ENCODE measurements at places on chromosomes 3 and 15. TPM values are rescaled to one million over a fixed set of nuclear protein-coding genes. Genes with fewer than 3 reads are reported as not detected.
A peak's percentile ranks its signal among the peaks of the same experiment; 100 is the strongest.

The SACM1L gene
- total RNA-seq: 24.4 TPM

The CHST2 gene
- total RNA-seq: 4.1 TPM

The CCDC14 gene
- total RNA-seq: 46.1 TPM

The ALAS1 gene
- 30.4 TPM for total RNA-seq

The EIF4E3 gene
- 4.2 TPM for total RNA-seq

DNA sequence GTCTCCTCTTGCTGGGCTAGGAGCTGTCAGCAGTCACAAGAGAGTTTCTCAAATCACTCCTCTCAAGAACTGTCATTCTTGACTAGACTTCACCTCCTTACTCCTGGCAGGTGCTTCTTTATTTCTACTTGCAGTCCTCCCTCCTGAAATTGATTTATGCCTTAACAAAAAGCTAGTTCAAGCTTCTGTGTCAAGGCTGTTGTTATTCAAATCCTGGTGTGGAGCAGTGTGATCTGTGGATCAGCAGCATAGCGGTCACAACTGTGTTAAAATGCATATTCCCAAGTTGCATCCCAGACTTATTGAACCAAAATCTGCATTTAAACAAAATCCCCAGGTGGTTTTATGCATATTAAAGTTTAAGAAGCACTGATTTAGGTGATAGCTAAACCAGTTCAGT is 120.7 kb upstream of the MRPL3 start:
- peaks cover 3% of the 10 kb centered on the region for H3K27me3 ChIP-seq
- H3K4me1 ChIP-seq: no peaks in the 10 kb centered on the region
- no peak overlapping the region for H3K27ac ChIP-seq
- H3K4me3 ChIP-seq: no peak overlapping the region

GRCh38 chr3:28287046-28287445 is 45.6 kb downstream of the CMC1 start:
- H3K36me3 ChIP-seq: peaks cover 3% of the 10 kb centered on the region
- no peaks in the 10 kb centered on the region for H3K27me3 ChIP-seq
- no peak overlapping the region for H3K4me3 ChIP-seq
- H3K4me1 ChIP-seq: no peaks in the 10 kb centered on the region

GRCh38 chr3:159947220-159947619 is 41.4 kb upstream of the IL12A start:
- H3K4me3 ChIP-seq: no peak overlapping the region
- no peak for DNase-seq
- no peaks in the 10 kb centered on the region for H3K27me3 ChIP-seq
- no peaks in the 10 kb centered on the region for H3K4me1 ChIP-seq
- H3K36me3 ChIP-seq: no peaks in the 10 kb centered on the region
- H3K27ac ChIP-seq: no peak overlapping the region

DNA sequence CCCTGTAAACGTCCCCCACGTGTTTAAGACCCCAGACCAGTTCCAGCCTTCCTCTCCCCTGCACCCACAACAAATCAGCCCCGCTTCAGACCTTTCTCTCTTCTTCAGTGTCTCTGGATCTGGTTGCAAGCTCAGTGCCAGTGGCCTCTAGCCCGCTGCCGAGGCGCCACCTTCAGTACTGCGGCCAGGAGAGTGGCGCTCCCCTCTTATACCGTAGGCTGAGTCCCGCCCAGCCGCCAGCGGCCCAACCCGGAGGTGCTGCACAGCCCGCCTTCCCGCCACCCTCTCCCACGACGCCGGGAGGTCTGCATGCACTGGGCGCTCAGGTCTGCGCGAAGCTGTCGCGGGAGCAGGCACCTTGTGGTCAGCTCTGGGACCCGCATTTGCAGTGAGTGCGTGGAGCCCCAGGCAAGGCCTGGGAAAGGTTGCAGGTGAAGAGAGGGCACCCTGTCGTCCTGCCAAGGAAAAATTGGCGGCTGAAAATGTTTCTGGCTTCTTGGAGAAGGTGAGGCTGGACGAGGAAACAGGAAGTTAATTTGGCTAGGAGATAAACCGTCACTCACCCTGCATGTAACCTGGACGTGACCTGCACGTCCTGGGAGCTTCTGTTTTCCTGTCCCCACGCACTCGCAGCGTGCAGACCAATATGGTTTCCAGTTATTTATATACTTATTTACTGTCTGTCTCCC is at the start of gene C2CD4B:
Gene C2CD4B, minus strand, starts transcription at position 182 of the 689 bp plus-strand sequence. CDS start 301 bp downstream, outside the sequence.
- peaks cover 8% of the 10 kb centered on the region for H3K4me1 ChIP-seq
- peak within 1 kb of the TSS; percentile 41 for H3K4me3 ChIP-seq
- peak within 1 kb of the TSS; percentile 69 for H3K27ac ChIP-seq
- no peaks in the 10 kb centered on the region for H3K36me3 ChIP-seq
- DNase-seq: peak; percentile 40

DNA sequence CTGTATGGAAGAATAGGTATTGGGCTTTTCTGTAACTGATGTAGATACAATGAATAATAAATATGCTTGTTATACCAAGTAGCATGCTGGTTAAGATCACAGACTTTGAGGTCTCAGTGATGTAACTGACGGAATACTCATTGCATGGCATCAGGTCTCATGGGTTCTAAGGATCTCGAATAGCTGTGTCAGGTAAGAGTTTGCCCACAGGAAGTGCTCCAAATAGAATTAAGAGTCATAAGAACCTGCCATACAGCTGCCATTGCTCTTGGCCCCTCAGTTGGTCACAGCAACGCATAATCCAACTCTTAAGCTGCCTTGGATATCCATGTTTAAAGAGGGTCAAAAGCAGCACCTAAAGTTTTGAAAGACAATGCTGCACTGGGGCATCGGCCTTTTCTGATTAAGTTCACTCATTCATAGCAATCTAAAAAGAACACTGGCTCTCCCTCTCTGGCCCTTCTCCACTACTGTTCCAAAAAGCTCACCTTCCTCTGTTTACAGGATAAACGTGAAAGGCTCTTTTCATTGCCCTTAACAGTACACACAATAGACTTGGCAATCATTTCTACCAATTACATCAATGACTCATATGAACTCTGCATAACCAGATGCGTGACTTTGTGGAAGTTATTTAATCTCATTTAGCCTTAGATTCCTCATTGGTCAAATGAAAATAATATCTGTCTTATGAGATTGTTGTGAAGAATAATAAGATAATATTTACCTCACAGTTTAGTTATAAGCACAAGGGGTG is 74.6 kb downstream of the ZBTB20 start:
- H3K4me3 ChIP-seq: no peak overlapping the region
- H3K4me1 ChIP-seq: peaks cover 2% of the 10 kb centered on the region
- H3K36me3 ChIP-seq: peaks cover 2% of the 10 kb centered on the region
- DNase-seq: no peak
- H3K27ac ChIP-seq: no peak overlapping the region

GRCh38 chr15:69127306-69127705 is 33.1 kb upstream of the GLCE start:
- peak overlapping the region; percentile 40 for H3K27ac ChIP-seq
- no peak overlapping the region for H3K4me3 ChIP-seq
- no peaks in the 10 kb centered on the region for H3K36me3 ChIP-seq
- H3K27me3 ChIP-seq: no peaks in the 10 kb centered on the region
- DNase-seq: peak; percentile 49

GRCh38 chr15:73596174-73596573 is 37.0 kb downstream of the NPTN start:
- no peak for DNase-seq
- no peak overlapping the region for H3K27ac ChIP-seq
- H3K36me3 ChIP-seq: peaks cover 7% of the 10 kb centered on the region
- H3K27me3 ChIP-seq: no peaks in the 10 kb centered on the region
- peaks cover 32% of the 10 kb centered on the region for H3K4me1 ChIP-seq

Measured in muscle of leg (tissue), 16 donors.